ENCODE measurements at places on chromosomes 4 and X.
A peak's percentile ranks its signal among the peaks of the same experiment; 100 is the strongest.

DNA sequence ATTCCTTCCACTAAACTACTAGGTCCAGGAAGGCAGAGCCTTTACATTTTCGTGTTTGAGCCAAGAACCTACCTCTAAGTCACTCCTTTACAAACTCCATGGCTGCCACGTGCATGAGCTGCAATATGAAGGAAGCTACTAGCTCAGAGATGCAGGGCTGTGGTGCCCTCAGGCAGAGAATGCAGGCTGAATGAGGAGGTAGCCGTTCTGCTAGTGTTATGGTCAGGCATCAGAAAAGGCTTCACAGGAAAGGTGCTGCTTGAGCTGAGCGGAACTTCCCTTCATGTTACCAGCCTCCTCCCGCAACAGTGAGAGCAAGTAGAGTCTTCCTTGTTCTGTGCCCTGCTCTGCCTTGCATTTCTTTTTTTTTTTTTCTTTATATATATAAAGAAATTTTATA is 148.3 kb upstream of the PACRGL start:
- DNase-seq = no peak

- no peak for DNase-seq
These were observed 159.9 kb downstream of the TRIML1 start for GRCh38 chr4:188299161-188299560.

DNA sequence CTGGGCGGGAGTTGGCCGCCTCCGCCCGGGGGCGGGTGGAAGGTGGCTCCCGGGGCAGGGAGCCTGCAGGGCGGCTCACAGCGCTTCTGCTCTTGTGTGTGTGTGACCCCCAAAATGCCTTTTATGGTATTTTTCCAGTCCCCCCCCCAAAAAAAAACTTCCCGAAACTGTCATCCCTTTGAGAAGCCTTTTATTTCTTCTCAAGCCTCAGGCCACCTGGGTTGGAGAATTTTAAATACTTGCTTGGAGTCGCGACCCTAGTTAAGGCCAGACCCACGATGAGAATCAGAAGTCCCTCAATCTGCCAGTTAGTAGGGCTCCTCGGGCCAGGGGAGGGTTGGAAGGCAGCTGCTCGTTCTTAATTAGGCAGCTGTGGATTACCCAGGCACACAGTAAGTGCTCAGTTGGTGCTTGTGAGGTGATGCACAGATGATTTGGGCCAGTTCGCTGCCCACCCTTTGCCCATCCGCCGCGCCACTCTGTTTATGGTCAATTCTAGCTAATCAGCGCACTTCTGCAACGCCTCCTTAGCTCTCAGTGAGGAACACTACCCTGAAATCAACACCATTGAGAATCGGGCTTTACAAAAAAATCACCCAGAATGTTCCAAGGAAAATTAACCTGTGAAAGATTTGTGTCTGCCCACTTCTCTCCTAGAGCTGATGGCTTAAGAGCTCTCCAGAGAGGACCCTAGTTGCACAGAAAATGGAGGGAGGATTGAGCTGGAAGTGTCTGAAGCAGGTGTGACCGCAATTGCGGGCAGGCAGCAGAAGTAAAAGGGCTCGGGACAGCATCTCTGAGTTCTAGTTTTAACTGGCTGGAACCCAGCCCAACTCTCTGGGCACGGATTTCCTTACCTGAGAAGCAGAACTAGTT is 648 bp upstream of the SCD5 start:
- peak; percentile 40 for DNase-seq

DNA sequence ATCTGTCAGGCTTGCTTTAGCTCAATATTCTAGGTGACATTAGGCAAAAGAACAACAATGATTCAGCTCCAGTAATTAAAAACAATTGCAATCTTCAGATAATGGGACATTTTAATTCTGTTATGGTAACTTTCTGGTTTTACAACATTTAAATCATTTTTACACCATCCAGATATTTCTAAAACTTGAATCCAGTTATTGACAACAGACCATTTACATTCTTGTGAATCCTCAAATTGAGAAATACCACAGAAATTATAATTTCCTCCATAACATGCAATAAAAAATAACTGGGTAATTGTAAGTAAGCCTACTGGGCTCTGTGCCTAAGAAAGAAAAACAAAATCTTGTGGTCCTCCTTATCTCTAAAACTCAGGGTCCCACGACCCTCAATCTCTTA is 195.0 kb upstream of the S100G start:
- DNase-seq = no peak

DNA sequence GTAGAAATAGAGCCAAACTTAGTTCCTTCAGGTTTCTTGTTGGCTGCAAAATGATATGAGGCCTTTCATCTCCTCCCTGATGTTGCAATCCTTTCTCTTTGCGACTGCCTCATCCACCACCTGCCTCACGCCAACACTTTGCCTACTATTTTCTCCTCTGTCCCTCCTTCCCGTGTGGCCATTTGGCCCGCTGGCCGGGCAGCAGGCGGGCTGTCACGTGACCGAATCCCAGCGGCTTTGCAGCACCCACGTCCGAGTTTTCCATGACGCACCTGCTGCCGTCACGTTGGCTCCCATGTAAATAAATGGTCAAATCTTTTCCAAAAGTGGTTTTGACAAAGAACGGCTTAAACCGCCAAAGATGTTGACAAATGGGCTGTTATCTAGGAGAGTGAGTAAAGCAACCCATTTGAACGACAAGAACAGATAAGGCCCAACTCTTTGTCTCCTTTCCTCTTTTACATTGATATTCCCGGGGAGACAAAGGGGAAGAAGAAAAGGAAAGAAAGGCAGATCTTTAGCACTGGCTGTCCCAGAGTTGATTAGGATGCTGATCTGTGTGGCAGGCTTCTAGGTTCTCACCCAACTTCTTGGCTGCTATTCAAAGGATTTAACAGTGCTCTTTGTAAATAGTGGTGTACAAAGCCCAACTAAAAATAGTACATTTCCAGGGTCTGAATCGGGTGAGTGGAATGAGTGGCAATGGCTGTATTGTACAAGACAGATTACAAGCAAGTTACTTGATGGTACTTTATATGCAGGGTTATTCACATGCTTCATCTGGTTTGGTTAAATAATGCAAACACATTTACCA is 174.2 kb upstream of the JADE1 start:
- DNase-seq = peak; percentile 63

DNA sequence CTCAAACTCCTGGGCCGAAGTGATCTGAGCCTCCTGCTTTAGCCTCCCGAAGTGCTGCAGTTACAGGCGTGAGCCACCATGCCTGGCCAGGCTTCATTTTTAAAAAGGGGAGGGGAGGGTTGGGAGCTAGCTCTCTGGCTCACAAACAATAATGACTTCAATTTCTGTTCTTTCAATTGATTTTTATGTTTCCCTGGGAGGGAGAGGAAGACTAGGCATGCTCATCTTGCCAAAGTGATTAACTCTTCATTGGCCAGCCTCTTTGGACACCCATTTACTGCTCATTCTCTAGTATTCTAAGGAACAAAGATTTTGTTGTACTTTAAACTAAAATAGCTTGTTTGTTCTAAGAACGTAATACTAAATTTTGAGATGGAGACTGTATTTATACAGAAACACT is 43.4 kb upstream of the TRIM2 start:
- no peak for DNase-seq

GRCh38 chrX:148298737-148299136 is 201.7 kb upstream of the AFF2 start:
- DNase-seq = no peak

DNA sequence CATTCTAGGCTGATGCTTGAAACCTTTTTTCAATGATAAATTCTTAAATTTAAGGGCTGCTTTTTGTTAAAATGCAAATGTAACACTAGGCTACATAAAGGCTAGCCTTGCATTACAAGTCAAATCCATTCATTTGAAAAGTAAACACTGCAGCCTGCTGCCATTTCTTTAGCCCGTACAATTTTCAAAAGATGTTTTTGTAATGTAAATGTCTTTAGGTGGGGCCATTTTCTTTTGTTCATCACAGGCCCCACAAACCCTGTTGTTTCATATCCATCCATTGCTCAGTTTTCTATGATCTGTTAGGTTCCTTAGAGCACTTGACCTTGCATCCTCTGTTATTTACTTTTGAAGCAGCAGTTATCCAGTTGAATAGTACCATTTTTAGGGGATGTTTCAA is 296.2 kb upstream of the AMOT start:
- no peak for DNase-seq
